ENCODE measurements at places on chromosomes 2 and 18.
A peak's percentile ranks its signal among the peaks of the same experiment; 100 is the strongest.

- no peak for DNase-seq
Measured at GRCh38 chr2:98484652-98485452, 40.2 kb downstream of the INPP4A start.

DNA sequence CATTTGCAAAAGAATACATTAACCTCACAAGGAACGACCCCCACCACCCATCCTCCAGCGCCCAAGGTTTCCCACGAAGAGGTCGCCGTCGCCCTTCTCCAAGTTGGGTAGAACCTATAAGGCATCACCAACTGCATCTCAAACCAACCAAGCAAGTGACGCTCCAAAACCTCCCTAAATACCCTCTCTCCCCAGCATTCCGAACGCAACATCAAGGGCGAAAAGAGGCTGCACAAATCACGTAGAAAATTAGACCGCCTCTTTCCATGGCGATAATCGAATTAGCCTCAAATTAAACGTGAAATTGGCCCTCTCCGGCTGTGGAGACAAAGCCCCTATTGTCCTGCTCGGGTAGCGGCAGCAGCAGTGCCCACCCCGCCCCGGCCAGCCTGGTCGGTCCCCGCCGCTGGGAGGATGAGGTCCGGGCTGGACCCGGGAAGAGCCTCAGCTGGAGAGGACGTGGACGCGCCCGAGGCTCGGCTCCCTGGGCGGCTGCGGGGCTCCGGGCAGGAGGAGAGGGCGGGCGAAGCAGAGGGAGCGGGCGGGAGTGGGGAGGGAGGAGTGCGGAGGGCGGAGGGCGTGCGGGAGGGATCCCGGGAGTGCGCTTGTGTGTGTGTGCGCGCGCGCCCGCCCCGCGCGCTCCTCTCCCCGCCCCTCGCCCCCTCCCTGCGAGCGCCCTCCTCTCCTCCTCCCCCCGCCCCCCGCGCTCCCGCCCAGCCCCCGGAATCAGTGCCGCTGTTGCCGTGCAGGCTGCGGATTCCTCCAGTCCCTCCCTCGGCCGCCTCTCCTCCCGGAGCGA, at the start of gene SPTBN1:
TSS of gene SPTBN1 (plus strand) at position 765 of the 799 bp plus-strand sequence. CDS start 70,092 bp downstream, outside the sequence.
- peak; percentile 83 for DNase-seq

GRCh38 chr2:17857021-17857420, 21.4 kb upstream of the KCNS3 start:
- DNase-seq: no peak

DNA sequence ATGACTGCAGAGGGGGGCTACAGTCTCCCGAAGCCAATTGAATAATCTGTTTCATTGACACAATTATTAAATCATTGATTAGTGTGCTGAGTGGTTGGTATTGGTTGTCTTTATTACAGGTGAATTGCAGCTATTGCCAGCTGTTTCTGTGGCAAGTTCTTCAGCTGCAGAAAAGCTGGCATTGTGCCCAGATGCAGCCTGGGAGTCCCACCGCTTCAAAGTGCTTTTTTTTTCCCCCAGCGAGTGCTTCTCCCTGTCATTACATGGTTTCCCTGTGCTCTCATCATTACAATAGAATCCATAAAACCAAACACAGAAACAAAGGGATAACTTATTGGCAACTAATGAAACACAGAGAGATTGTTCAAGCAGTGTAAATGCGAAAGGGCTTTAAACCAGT, 164.7 kb downstream of the GRB14 start:
- DNase-seq: peak; percentile 8

DNA sequence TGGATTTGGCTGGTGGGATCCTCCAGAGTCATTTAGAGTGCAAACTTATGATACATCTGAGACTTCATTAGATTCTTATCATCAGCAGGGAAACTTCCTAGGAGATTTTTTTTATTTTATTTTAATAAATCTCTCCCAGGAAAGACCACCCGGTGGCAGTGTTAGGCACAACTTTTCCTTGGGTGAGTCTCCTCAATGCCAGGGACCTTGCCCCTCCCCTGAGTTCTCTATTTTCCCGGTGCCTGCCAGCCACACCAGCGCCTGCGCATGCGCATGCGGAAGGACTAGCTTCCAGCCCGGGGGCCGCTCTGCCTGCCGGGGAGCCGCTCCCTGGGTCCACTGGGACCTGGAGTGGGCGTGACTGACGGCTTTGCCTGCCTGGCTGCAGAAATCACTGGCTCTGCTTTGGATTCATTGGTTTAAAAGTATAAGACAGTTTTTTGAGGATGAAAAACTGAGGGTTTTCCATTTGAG, 86.6 kb downstream of the TMEM182 start:
- peak; percentile 65 for DNase-seq

DNA sequence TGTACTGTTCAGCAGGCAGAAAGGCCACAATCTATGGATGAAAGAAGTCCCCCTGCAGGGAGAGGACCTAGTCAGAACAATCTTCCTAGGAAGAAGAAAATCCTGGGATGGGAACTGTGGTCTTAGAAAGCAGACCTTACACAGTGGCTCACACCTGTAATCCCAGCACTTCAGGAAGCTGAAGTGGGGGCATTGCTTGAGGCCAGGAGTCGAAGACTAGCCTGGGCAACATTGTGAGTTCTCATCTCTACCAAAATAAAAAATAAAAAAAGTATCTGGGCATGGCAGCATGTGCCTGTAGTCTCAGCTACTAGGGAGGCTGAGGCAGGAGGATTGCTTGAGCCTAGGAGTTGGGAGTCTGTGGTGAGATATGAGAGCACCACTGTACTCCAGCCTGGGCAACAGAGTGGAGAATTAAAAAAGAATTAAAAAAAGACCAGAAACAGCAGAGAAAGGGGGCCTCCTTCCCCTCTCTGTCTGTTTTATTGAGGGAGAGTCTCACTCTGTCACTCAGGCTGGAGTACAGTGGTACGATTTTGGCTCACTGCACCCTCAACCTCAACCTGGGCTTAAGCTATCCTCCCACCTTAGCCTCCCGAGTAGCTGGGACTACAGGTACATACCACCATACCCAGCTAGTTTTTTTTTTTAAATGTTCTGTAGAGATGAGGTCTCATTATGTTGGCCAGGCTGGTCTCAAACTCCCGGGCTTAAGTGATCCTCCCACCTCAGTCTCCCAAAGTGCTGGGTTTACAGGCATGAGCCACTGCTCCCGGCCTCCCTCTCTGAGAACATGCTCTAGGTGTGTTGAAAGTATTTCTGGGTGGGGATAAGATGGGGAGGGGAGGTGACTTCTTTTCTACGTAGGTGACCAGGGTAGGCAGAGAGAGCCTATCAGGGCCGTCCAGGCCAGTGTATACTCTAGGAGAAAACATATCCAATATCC, 7.4 kb downstream of the RHOB start:
- DNase-seq: no peak

DNA sequence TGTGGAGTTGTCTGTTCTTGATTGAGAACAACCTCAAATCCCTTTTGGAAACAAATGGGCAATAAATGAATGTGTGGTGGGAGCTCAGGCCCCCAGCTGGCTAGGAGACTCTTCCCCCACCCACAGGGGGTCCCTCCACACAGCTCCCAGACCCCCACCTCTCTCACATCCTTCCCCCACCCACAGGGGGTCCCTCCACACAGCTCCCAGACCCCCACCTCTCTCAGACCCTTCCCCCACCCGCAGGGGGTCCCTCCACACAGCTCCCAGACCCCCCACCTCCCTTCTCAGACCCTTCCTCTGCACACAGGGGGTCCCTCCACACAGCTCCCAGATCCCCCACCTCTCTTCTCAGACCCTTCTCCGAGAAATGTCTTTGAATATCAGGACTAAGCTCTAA, 79.0 kb upstream of the CTDP1 start:
- no peak for DNase-seq

DNA sequence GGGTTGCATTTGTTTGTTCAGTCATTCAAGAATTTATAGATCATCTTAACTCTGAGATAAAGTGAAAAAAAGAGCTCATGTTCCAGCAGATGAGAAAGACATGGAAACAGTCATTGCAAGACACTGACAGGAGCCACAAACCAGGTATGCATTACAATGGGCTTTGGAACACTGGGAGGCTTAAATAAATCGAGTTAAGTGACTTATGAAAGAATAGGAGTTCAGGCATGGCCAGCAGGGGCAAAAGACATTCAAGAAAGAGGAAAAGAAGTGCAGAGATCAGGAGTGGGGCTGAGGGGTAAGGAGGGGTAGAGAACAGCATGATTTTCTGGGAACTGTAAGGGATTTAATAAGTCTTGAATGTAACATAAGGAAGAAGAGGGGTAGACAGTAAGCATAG, 121.2 kb upstream of the EPC2 start:
- no peak for DNase-seq

GRCh38 chr2:74162951-74163350, 15.2 kb upstream of the BOLA3 start:
- DNase-seq: no peak

- DNase-seq: no peak
Measured at GRCh38 chr18:13022644-13023043, 31.5 kb downstream of the CEP192 start.

DNA sequence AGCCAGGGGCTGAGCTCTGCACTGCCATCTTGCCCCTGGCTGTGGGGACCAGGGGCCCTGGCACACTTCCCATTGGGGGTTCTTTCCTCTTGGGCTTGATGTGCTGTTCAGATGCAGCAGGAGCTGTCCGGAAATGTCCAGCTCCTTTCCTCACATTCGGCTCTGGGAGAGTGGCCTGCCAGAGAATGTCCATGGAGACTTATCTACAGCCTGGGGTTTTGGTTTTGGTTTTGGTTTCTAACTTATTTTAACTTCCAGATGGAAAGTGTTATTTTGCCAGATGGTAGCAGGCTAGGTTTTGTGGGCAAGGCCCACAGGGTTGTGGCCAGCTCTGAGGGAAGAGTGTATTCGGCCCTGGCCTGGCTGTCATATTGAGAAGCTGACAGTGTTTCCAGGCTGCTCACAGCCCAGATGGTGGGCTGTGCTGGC, 177.3 kb downstream of the ANKRD30B start:
- no peak for DNase-seq

- DNase-seq: no peak
Measured at GRCh38 chr2:42386682-42387081, 25.7 kb upstream of the COX7A2L start.

- DNase-seq: no peak
Measured at GRCh38 chr2:157363612-157364101, 38.0 kb upstream of the ERMN start.

GRCh38 chr18:70322928-70323327, 34.1 kb downstream of the SOCS6 start:
- no peak for DNase-seq

DNA sequence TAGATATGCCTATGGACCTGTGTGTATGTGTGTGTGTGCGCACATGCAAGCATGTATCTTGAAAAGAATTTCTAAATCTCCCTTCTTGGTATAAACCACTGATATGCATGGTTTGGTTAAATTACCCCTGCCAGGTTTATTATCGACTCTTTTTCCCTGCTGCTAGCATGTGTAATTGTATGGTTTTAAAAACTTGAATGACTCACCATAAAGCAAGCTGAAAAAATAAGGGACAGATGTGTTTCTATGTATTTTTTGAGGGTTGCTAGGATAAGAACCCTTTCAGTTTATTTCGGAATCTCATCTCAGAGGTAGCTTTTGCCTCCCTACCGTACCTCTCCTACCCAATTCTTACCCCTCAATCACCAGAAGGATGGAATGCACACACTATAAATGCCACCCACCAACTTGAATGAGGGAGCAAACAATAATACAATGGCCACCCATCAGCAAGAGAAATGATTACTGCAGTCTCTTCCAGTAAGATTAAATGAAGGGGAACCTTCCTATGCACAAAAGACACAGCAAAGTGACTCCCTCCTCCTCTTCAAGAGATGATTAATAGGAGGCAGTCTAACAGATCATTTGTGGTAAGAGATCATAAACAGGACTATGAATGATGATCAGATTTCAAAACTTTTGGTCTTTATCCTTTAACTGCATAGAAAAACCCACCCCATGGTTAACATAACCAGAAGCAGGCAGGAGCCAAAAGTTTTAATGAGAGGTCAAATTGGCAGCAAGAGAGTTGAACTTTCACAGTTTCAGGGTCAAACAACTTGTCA, 357.2 kb downstream of the SATB2 start:
- DNase-seq: peak; percentile 2

DNA sequence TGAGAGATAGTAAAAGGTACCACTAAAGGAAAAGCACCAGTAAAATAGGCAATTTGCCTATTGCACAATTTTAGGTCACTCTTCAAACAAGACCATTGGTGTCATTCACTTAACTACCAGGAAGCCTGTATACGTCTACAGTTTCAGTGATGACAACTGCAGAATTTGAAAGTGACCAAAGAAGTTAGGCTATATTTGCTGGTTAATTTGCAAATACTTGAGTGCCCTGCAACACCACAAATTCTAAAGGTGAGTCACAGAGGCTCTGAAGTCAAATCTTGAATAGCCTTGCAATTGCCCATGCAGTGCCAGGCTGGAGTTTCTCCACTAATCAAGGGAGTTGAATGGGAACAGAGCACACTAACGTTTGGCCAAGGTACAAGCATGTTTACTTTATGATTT, 128.7 kb upstream of the CCDC68 start:
- DNase-seq: no peak

- no peak for DNase-seq
Measured at GRCh38 chr2:176873403-176873802, 339.2 kb upstream of the HNRNPA3 start.

DNA sequence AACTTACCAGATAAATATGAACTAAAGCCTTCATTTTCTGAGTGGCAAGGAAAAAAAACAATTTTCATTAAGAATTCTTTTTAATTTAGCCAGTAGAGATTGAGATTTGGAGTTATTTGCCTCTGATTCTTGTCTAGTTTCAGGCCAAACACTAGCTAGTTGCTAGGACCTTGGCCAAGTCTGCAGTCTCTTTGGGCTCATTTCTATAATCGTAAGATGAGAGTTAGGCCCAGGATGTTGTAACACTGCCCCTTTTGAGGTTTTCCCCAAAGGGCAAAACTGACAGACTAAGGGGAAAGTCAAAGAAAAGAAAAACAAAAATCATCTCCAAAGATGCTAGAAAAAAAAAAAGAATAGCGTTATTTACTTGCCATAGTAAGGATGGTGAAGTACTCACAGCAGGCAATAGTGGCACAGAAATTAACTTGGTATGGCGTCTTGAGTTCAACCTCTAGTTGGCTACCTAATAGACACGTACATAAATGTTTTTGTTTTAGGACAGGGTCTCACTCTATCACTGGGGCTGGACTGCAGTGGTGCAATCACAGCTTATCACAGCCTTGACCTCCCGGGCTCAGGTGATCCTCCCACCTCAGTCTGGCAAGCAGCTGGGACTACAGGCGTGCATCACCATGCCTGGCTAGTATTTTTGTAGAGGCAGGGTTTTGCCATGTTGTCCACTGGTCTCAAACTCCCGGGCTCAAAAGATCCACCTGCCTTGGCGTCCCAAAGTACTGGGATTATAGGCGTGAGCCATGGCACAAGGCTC, 23.0 kb upstream of the ADAM17 start:
- DNase-seq: no peak

- DNase-seq: no peak
Measured at GRCh38 chr18:12302391-12303147, 5.5 kb upstream of the TUBB6 start.

DNA sequence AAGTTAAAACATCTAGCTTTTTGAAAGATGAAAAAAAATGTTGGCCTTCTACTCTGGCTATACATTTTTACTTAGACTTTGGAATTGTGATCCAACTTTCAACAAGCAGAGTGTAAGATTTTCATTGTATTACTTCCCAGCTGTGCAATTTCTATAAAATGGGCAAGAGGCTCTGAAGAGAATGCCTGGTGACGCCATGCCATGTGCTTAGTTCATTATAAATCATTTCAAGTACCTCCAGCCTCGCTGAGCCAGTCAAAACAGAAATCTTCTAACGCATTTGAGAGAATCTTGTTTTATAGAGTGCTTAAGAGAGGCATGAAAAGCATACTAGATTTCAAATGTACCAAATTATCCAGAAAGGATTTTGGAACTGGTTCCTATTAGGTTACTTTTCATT, 10.1 kb upstream of the STK17B start:
- no peak for DNase-seq

GRCh38 chr2:40173276-40173675, 278.6 kb downstream of the SLC8A1 start:
- no peak for DNase-seq

All from right renal cortex interstitium (tissue), 3 donors.